ENCODE measurements at places on chromosomes 6 and 20.

GRCh38 chr6:31157513-31158139 is at the start of gene CCHCR1:
TSS of gene CCHCR1 (minus strand) at chr6:31157802. CDS start at chr6:31157600, 202 bp downstream.
- peak within 1 kb of the TSS; percentile 83 for H3K27ac ChIP-seq
- H3K4me1 ChIP-seq: peaks cover 28% of the 10 kb centered on the region
- peak within 1 kb of the TSS; percentile 82 for H3K4me3 ChIP-seq
- H3K27me3 ChIP-seq: no peaks in the 10 kb centered on the region
- H3K36me3 ChIP-seq: peaks cover 14% of the 10 kb centered on the region
- no peak for DNase-seq

DNA sequence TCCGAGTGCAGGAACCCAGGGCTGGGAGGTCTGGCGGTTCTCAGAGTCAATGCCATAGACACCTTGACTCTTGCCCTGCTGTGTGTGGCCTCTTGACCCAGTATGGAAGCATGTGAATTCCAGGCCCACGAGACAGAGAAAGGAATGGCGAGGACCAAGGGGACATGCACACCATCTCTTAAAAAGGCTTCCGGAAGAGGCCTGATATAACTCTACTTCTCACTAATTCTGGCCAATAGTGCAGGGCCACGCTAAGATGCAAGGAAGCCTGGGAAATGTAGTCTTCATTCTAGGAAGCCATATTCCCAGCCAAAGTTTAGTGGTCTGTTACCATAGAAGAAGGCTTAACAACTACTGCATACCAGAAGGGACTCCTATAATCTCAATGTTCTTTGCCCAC is 177.0 kb upstream of the KCNG1 start:
- H3K27ac ChIP-seq: no peak overlapping the region
- peaks cover 2% of the 10 kb centered on the region for H3K36me3 ChIP-seq
- no peak for DNase-seq
- no peak overlapping the region for H3K4me3 ChIP-seq

DNA sequence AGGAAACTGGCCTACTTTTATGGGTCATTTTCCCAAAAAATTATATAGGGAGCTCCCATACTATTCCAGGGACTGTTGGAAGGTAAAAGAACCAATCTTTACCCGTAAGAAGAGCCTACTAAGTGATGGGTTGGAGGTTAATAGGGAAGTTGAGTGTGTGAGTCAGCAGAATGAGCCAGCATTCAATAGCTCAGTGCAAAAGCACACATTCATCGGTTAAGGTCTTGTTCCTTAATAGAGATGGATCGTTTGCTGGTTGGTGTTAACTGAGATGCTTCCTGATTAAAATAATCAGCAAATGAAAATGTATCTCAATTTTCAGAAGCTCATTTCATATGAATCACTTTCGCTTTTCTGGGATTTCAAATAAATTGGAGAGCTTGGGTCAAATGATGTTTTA is 115.3 kb upstream of the MRPS10 start:
- peaks cover 69% of the 10 kb centered on the region for H3K4me1 ChIP-seq
- H3K36me3 ChIP-seq: peaks cover 2% of the 10 kb centered on the region
- DNase-seq: no peak
- H3K27me3 ChIP-seq: no peaks in the 10 kb centered on the region
- no peak overlapping the region for H3K27ac ChIP-seq

GRCh38 chr6:154329350-154330170 is 27.0 kb downstream of the IPCEF1 start:
- H3K27ac ChIP-seq: peak overlapping the region; percentile 33
- no peak overlapping the region for H3K4me3 ChIP-seq
- H3K27me3 ChIP-seq: no peaks in the 10 kb centered on the region
- H3K4me1 ChIP-seq: peaks cover 5% of the 10 kb centered on the region
- no peak for DNase-seq

GRCh38 chr6:16841241-16841640 is 80.0 kb upstream of the ATXN1 start:
- H3K36me3 ChIP-seq: peaks cover 2% of the 10 kb centered on the region
- DNase-seq: no peak
- H3K27ac ChIP-seq: no peak overlapping the region
- H3K27me3 ChIP-seq: no peaks in the 10 kb centered on the region
- no peak overlapping the region for H3K4me3 ChIP-seq
- H3K4me1 ChIP-seq: peaks cover 33% of the 10 kb centered on the region

- no peak overlapping the region for H3K27ac ChIP-seq
- peaks cover 40% of the 10 kb centered on the region for H3K27me3 ChIP-seq
- H3K36me3 ChIP-seq: peaks cover 2% of the 10 kb centered on the region
- no peak overlapping the region for H3K4me3 ChIP-seq
Measured at GRCh38 chr6:167703781-167704180, 122.9 kb upstream of the AFDN start.

- no peaks in the 10 kb centered on the region for H3K4me1 ChIP-seq
- H3K27me3 ChIP-seq: no peaks in the 10 kb centered on the region
- no peak overlapping the region for H3K4me3 ChIP-seq
- DNase-seq: no peak
- no peak overlapping the region for H3K27ac ChIP-seq
Measured at GRCh38 chr6:20924911-20925543, 390.8 kb downstream of the CDKAL1 start.

GRCh38 chr6:1378065-1379016 is 11.0 kb upstream of the FOXF2 start:
- H3K27ac ChIP-seq: no peak overlapping the region
- H3K4me3 ChIP-seq: peak overlapping the region; percentile 5
- DNase-seq: no peak
- H3K36me3 ChIP-seq: peaks cover 7% of the 10 kb centered on the region
- H3K4me1 ChIP-seq: peaks cover 20% of the 10 kb centered on the region
- H3K27me3 ChIP-seq: peaks cover 72% of the 10 kb centered on the region

GRCh38 chr6:87558446-87558845 is 31.3 kb downstream of the RARS2 start:
- DNase-seq: no peak
- no peaks in the 10 kb centered on the region for H3K27me3 ChIP-seq
- peak overlapping the region; percentile 22 for H3K27ac ChIP-seq
- H3K36me3 ChIP-seq: peaks cover 30% of the 10 kb centered on the region
- H3K4me3 ChIP-seq: no peak overlapping the region

GRCh38 chr6:35247642-35248231 is 11.8 kb upstream of the ZNF76 start:
- no peak overlapping the region for H3K27ac ChIP-seq
- H3K4me1 ChIP-seq: peaks cover 20% of the 10 kb centered on the region
- DNase-seq: no peak
- H3K27me3 ChIP-seq: no peaks in the 10 kb centered on the region
- peaks cover 5% of the 10 kb centered on the region for H3K36me3 ChIP-seq

GRCh38 chr6:130849594-130849993 is 22.4 kb downstream of the SMLR1 start:
- H3K27ac ChIP-seq: no peak overlapping the region
- no peaks in the 10 kb centered on the region for H3K27me3 ChIP-seq
- DNase-seq: no peak

GRCh38 chr6:21626756-21627155 is 33.2 kb downstream of the SOX4 start:
- no peak overlapping the region for H3K27ac ChIP-seq
- no peaks in the 10 kb centered on the region for H3K4me1 ChIP-seq
- H3K4me3 ChIP-seq: no peak overlapping the region
- no peak for DNase-seq
- H3K27me3 ChIP-seq: peaks cover 9% of the 10 kb centered on the region
- H3K36me3 ChIP-seq: no peaks in the 10 kb centered on the region

- peaks cover 32% of the 10 kb centered on the region for H3K4me1 ChIP-seq
- H3K36me3 ChIP-seq: peaks cover 12% of the 10 kb centered on the region
- H3K27me3 ChIP-seq: peaks cover 21% of the 10 kb centered on the region
- H3K4me3 ChIP-seq: no peak overlapping the region
- H3K27ac ChIP-seq: no peak overlapping the region
- no peak for DNase-seq
Measured at GRCh38 chr20:31608251-31608945, 3.3 kb downstream of the ID1 start.
